ENCODE measurements at places on chromosomes 7 and 10.

DNA sequence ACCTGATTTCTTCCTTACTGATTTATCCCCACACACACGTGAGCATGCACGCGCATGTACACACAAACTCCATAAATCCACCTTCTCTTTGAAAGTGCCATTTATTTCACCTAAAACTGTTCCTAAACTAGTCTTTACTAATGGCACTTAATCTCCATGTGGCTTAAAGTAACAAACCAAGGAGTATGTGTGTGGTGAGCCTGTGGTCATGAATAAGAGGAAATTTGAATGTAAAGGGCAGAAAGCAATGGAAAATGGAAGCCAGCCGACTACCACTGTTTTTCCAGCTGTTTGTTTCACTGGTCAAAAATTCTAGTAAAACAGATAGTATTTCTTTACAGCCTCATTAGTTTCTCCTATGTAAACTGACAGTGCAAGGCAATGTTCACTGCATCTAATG lies 23.8 kb downstream of the SEMA3C start:
- peak; percentile 47 for DNase-seq

DNA sequence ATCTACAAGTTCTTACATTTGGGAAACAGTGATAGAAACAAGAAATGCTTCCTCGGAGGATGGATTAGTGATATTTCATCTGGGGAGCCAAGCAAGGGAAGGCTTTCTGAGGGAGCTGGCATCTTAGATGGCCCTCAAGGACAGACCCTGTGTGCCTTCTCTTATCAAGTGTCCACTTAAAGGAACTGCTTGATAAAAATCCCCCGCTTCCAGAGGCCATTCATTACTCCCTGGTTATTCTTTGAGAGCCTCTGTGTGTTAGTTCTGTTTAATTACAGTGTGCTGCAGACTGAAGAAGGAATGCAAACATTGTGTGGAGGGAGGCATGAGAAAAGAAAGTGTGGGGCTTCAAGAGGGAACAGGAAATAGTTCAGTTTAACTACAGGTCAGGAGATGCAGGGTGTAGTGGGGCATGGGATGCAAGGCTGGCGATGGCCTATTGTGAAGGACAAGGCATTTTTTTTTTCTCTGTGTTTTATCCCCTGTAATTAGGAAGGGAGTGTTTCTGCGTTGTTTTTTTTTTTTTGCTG lies 145.4 kb downstream of the SNX10 start:
- DNase-seq, result no peak

- no peak for DNase-seq
Measured at GRCh38 chr10:114294549-114294948, 55.5 kb downstream of the VWA2 start.

DNA sequence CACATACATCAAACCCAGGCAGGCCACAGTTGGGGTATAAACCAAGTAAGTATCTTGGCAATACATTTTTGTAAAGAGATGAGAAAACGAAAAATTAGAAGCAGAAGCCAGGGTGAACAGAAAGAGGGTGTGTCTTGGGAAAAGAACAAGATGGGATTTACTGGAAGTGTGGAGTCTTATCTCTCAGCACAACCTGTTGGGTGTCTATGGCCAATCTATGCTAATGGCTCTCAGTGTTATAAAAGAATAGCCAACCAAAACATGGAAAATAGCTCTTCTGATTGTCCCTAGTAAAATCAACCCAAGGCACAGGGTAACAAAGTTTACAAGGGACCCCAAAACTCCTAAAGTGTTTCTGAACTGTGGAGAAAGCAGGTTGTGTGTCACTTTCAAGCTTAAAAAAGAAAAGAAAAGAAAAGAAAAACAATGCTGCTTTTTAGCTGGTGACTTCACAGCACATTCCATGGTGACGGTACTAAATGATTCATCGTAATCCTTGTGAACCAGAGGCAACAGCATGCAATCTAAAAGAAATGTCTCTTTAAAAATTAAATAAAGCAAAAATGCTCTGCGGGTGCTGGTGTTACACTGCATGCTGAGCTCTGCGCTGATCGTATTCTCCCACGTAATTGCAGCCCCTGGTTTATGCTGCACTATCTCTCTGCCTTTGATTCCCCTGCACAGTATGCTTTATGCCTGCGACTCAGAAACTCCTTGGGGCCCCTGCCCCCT lies 100.8 kb downstream of the C10orf90 start:
- DNase-seq, result peak; percentile 81

GRCh38 chr7:112122798-112123197 lies 83.4 kb downstream of the DOCK4 start:
- no peak for DNase-seq

DNA sequence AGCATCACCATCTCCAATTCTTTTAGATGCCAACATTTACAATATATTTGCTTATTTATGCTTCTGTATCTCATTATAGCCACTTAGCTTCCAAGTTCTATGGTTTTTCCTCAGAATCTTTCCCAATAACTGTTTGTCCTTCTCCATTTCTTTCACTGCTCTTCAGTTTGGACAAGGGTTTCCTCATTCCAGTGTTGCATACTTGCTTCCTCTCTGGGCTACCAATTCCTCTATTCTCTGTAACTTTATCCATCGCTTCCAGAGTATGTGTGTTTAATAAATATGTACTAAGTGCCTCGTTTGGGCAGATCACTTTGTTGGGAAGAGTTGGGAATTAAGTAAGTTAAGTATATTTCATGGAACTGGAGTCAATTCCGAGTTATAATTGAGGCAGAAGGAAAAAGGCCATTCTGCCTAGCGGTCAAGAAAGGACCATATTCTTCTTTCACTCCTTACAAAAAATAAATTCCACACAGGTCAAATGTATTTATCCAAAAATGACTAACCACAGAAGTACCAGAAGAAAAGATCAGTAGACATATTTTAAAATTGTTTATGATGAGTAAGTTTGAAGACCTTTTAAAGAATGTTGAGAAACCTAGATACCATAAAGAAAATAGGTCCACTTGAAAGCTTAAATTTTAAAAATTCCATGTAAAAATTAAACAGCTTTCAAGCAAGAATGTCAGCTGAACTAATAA lies 10.8 kb downstream of the STAMBPL1 start:
- peak; percentile 28 for DNase-seq

- DNase-seq, result no peak
Measured at GRCh38 chr7:41415471-41416207, 287.3 kb downstream of the INHBA start.

DNA sequence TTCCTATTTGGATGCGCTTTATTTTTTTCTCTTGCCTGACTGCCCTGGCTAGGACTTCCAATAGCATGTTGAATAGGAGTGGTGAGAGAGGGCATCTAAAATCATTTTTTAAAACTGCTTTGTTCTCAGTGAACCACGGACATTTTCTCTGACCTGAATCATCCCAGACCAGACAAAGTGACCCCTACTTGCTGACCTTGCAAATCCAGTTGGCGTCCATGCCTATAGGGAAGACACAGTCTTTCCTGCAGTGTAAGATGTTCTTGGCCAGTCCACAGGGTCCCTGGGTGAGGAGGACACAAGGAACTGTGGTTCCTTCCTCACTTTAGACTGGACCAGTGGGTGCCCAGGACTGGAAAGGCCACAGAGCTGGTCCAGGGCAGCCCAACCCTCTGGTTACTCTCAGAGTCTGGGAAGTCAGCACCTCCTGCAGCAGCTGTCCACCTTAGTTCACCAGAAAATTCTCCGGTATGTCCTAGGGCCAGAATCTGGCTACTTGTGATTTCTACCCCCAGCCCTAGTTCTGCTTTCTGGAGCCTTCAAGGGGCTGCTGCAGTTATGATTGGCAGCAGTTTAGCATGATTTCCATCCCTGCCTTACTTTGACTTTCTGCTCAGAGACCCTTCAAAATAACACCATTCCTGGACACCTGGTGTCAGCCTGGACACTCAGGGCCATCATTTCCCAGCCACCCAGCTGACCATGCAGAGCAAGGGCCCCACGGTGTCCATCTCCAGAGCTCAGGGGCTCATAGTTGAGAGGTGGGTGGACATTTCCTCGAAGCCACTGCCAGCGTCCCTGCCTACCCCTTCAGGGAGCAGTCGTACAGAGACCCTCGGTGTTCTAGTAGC lies 19.3 kb downstream of the VIPR2 start:
- DNase-seq, result no peak

DNA sequence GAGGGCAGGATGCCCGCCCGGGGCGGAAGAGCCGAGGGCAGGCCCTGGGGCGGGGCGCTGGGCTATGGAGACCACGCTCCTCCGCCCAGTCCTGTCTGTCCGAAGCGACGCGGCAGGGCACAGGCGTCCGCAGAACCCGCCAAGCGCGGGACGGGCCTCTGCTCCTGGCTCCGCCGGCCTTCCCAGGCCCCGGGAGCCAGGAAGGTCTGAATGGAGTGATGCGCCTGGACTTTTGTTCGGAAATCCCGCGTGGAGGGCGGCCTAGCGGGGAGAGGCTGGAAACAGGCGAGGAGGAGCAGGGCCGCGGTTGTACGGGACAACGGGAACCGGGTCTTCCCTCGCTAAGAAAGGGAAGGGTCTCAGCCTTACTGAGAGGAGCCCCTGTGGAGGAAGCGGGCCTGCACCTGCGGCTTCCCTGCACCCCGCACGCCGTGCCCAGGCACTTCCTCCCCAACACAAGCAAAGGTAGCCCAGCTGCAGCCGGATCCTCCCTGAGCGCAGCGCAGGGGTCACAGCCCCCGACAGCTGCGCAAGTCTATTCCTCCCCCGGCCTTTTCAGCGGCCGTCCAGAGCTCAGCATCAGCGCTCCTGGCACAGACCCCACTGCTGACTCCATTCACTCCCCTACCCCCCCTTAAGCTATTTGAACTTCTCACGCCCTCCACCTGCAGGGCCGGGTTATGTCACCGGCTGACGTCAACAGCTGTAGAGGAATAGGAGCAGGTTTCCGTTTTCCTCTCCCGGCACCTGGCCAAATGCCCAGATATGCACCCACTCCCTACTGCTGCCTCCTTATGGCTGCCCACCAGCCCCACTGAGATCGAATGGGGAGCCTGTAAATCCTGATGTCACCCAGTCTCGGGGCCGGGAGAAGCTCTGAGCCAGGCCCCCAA lies 143.2 kb upstream of the RET start:
- DNase-seq, result no peak

DNA sequence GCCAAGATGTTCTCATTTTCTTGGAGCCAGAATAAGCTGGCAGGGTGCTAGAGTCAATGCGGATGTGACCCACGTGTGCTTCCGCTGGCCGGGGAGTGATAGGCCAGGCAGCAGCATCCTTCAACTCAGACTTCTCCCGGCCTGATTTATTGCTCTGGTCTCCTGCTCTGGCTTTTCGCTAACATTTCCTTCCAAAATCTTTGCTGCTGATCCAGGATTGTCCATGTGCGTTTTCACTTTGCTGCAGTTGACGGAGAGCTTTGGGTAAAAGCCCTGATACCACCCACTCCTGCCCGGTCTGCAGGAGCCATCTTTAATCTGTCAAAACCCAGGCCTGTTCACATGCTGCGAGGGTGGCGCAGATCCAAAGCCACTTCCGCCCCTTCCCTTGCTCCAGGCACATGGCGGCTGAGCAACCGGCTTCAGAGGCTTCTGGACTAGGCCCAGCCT lies 106.8 kb downstream of the CYP26A1 start:
- DNase-seq, result peak; percentile 75

GRCh38 chr7:83857691-83858090 lies 208.8 kb upstream of the SEMA3E start:
- DNase-seq, result no peak

DNA sequence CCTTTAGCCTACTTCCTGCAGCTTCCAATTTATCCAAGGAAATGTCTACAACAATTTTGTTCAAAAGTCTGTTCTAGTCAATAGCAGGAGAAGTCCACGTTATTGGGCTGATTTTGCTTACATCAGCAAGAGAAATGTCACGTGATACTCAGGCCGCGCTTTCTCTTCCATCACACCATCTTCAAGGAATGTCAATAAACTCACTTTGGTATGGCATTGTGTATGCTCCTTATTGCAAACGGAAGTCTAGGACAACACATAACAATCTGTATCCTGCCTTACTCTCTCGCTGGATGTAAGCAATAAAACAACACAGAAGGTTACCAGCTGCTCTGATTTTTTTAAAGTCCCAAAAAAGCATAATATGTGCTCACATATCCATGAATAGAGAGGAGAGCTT lies 17.1 kb upstream of the STK17A start:
- peak; percentile 55 for DNase-seq

DNA sequence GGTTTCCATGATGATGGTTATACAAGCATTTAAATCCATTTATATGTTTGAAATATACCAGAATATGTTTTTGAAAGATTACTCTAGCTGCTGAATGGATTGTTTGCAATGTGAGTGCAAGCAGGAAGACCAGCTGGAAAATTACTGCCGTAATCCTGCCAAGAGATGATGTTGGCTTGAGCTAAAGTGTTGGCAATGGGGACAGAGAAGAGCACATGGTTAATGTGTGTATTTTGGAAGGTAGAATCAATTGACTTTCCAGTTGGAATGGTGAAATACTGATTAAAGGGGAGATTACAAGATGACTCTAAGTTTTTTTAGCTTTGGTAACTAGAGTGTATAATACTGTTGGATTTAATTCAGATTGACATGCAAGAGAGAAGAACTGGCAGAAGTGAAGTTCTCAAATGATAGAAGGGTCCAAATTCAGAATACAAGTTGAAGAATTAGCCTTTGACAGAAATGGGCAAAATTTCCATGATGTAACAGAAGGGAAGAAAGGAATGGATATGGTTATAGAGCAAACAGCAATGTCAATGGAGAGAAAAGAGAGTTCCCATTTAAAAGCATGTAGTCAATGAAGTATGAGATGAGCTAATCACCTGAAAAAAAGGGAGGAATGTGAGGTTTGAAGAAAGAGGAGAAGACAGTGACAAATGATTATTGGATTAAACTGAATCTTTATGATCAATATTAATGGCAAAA lies 422.0 kb downstream of the CDC14C start:
- DNase-seq, result no peak

- DNase-seq, result peak; percentile 23
Measured at GRCh38 chr7:42380401-42380800, 143.4 kb upstream of the GLI3 start.

GRCh38 chr7:43337191-43337590 lies 224.7 kb downstream of the HECW1 start:
- DNase-seq, result no peak

GRCh38 chr10:17001961-17002749 lies 127.5 kb downstream of the CUBN start:
- peak; percentile 76 for DNase-seq

- no peak for DNase-seq
Measured at GRCh38 chr10:113452146-113452845, 100.6 kb upstream of the HABP2 start.

Measured in EL (cell line).